ENCODE measurements at places on chromosomes 2 and 18.

DNA sequence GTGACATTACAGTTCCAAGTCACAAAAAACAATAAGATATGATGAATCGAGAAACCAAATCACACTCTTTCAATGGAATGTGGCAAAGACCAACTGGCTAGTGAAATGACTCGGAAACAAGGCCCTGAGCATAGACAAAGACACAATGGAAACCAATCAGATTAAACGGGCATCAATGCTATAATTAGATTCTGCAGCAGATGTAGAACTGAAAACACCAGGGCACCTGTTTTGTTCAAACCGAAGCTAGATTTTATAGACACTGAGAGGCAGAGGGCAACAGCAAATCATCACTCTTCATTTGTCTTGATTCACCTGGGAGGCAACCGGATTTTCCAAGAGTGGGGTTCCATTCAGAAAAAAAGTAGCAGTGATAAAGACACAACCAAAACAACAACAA, 92.8 kb upstream of the BARD1 start:
- no peak overlapping the region for H3K27ac ChIP-seq
- DNase-seq: no peak
- H3K36me3 ChIP-seq: no peaks in the 10 kb centered on the region

DNA sequence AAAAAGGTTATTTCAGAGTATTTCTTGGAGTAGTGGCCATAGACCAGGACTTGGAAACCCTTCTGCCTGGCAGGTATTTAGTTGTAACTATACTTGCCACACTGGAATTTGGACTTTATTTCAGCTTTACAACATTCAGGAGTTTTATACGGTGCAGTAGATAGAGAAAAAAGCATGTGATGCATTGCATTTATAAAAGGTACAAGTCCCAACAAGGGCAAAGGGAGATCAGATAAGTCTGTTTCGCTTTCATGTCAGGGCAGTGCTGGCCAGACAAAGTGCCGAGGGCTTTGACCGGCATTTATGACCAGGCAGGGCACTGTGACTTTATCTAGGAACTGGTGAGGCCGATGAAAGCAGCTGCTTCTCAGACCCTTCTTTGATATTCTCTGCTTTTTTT, 145.4 kb downstream of the RTN4 start:
- H3K27me3 ChIP-seq: peaks cover 2% of the 10 kb centered on the region
- H3K4me1 ChIP-seq: peaks cover 13% of the 10 kb centered on the region
- DNase-seq: no peak
- H3K27ac ChIP-seq: peak overlapping the region; percentile 61
- no peak overlapping the region for H3K4me3 ChIP-seq

- no peak overlapping the region for H3K4me3 ChIP-seq
- H3K27ac ChIP-seq: no peak overlapping the region
Measured at GRCh38 chr2:223819891-223820290, 17.5 kb downstream of the AP1S3 start.

DNA sequence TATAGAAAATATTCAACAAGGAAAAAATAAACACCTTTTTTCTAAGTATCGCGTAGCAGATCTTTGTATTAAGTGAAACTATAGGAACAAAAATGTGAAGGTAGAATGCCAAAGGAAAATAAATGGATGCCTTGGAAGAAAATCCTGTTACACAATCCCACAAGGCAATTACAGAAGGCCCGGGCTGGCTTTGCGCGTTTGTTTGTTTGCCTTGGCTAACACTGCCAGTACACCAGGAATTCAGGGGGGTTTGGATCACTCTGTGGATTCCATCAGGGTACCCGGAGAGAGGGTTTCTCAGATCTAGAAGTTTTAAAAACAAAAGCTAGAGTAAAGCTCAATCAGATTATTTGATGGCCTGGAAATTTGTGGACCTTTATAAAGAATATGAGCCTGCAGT, 478.3 kb downstream of the FBXO15 start:
- DNase-seq: no peak
- H3K36me3 ChIP-seq: no peaks in the 10 kb centered on the region
- H3K27ac ChIP-seq: no peak overlapping the region
- H3K4me1 ChIP-seq: no peaks in the 10 kb centered on the region
- H3K4me3 ChIP-seq: no peak overlapping the region

- peaks cover 2% of the 10 kb centered on the region for H3K27me3 ChIP-seq
- no peak overlapping the region for H3K27ac ChIP-seq
- no peak for DNase-seq
- no peaks in the 10 kb centered on the region for H3K36me3 ChIP-seq
- no peak overlapping the region for H3K4me3 ChIP-seq
Measured at GRCh38 chr2:240947607-240948006, 41.5 kb downstream of the CROCC2 start.

GRCh38 chr2:67790622-67791021, 272.2 kb downstream of the C1D start:
- H3K36me3 ChIP-seq: no peaks in the 10 kb centered on the region
- no peak overlapping the region for H3K27ac ChIP-seq
- DNase-seq: no peak
- H3K27me3 ChIP-seq: peaks cover 14% of the 10 kb centered on the region
- no peaks in the 10 kb centered on the region for H3K4me1 ChIP-seq

GRCh38 chr2:103789381-103790095, 1027.7 kb downstream of the TMEM182 start:
- H3K36me3 ChIP-seq: no peaks in the 10 kb centered on the region
- no peaks in the 10 kb centered on the region for H3K4me1 ChIP-seq
- no peaks in the 10 kb centered on the region for H3K27me3 ChIP-seq
- no peak overlapping the region for H3K27ac ChIP-seq

- no peak overlapping the region for H3K4me3 ChIP-seq
- DNase-seq: no peak
- H3K4me1 ChIP-seq: no peaks in the 10 kb centered on the region
- no peaks in the 10 kb centered on the region for H3K36me3 ChIP-seq
- no peak overlapping the region for H3K27ac ChIP-seq
Measured at GRCh38 chr18:25561918-25562317, 210.0 kb upstream of the ZNF521 start.

DNA sequence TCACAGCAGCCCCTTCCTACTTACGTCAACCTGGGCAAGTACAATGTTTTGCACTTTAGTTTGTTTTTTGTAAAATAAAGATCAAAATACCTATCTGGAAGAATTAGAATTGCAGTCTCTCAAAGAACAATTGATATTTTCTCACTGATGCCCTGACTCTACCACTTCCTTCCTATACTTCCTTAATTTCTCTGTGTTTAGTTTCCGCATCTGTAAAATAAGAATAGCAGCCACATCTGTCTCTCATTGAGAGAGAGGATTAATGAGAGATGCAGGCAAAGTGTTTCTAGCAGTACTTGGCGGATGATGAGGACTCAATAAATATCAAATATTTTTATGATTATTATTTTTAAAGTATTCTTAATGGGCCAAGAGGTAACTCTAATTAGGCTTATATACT, 122.6 kb upstream of the PIEZO2 start:
- no peak overlapping the region for H3K27ac ChIP-seq
- no peak overlapping the region for H3K4me3 ChIP-seq
- no peaks in the 10 kb centered on the region for H3K4me1 ChIP-seq
- H3K36me3 ChIP-seq: peaks cover under 1% of the 10 kb centered on the region

- H3K36me3 ChIP-seq: peaks cover 12% of the 10 kb centered on the region
- H3K4me3 ChIP-seq: no peak overlapping the region
- peaks cover 3% of the 10 kb centered on the region for H3K4me1 ChIP-seq
- H3K27ac ChIP-seq: no peak overlapping the region
Measured at GRCh38 chr2:190235551-190236075, 84.0 kb downstream of the HIBCH start.

DNA sequence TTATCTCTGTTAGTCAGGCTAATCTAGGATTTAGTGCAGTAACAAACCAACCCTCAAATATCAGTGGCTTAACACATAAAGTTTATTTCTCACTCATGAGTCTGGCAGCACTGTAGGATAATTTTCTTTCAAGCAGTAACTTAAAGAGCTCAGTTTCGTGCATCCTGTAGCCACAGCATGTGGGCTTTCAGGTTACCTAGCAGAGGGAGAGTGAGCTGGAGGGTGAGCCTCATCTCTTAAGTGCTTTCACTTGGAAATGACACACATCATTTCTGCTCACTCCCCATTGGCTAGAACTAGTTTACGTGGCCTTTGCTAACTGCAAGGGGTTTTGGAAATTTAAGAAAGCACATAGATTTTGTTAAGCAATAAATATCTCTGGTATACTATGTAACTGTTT, 96.9 kb downstream of the KCNS3 start:
- no peaks in the 10 kb centered on the region for H3K27me3 ChIP-seq
- H3K36me3 ChIP-seq: no peaks in the 10 kb centered on the region
- no peak overlapping the region for H3K27ac ChIP-seq
- DNase-seq: no peak
- H3K4me3 ChIP-seq: no peak overlapping the region

DNA sequence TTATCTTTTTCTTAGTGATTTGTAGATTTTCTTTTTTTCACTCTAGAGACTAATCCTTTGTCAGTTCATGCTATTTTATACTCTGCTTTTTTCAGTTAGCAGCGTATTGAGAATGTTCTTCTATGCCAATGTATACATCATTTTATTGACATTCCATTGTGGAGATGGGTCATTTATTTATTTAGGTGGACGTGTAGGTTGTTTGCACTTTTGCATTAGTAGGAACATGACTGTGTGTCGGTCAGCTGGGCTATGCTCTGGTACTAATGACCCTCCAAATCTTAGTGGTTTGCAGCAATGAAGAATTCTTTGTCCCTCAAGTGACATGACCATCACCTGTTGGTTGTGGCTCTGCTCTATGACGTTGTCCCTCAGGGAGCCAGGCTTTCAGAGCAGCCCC, 33.6 kb downstream of the HPCAL1 start:
- no peak for DNase-seq
- no peak overlapping the region for H3K4me3 ChIP-seq
- H3K4me1 ChIP-seq: peaks cover 11% of the 10 kb centered on the region
- H3K27me3 ChIP-seq: no peaks in the 10 kb centered on the region

DNA sequence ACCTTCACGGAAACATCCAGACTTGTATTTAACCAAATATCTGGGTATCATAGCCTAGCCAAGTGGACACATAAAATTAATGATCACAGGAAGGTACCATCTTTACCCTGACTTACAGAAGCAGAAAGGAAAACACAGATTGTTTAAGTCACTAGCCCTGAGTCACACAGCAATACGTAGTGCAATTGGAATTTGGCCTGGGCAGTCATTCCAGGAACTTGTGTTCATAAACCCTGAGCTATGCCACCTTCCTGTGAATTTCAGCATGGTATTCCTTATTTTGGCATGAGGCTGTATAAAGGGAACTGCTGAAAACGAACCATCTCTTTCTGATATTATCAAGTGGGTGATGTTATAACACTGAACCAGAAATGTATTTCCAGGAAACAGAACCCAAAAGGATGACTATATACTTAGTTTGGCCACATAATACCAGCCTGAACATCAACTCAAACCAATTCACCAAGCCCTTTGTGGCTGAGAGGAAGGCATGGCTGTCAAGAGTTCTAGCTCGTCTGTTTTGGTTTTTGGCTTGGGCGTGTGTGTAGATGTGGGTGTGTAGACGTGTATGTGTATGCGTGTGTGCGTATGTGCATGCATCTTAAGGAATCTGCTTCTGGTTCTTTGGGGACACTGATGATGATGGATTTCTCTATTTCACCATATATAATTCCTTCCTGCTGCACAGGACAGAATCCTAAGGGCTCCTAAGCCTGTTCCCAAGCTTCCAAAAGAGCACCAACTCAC, 533.4 kb upstream of the ID2 start:
- no peaks in the 10 kb centered on the region for H3K27me3 ChIP-seq
- no peak overlapping the region for H3K4me3 ChIP-seq
- H3K27ac ChIP-seq: no peak overlapping the region

- H3K27me3 ChIP-seq: no peaks in the 10 kb centered on the region
- no peak for DNase-seq
- peaks cover 16% of the 10 kb centered on the region for H3K36me3 ChIP-seq
- H3K27ac ChIP-seq: peak overlapping the region; percentile 69
- no peak overlapping the region for H3K4me3 ChIP-seq
Measured at GRCh38 chr2:8253781-8254180, 428.1 kb upstream of the ID2 start.
